ENCODE measurements at places on chromosomes 1 and 21.

DNA sequence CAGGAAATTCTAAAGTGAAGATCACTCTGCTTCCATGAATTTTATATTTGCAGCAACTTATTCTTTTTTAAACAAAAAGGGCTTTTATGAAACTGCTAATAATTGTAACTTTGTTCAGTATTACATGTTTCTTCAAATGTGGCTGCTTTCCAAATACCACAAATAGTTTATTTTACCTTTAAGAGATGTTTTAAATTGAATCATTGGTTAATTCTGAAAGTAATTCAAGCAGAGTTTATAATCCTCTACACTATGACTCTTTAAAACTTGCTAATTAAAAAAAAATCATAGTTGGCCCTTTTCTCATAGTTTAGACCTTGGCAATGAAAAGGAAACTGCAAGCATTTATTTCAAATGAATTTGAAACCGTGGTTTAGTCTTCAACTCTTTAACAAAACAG, 59.6 kb downstream of the SDCCAG8 start:
- no peak for DNase-seq

- DNase-seq = no peak
Observed at GRCh38 chr1:68115308-68115707, 64.9 kb upstream of the DIRAS3 start.

- DNase-seq = no peak
Observed at GRCh38 chr1:47709872-47710231, 272.0 kb downstream of the FOXD2 start.

DNA sequence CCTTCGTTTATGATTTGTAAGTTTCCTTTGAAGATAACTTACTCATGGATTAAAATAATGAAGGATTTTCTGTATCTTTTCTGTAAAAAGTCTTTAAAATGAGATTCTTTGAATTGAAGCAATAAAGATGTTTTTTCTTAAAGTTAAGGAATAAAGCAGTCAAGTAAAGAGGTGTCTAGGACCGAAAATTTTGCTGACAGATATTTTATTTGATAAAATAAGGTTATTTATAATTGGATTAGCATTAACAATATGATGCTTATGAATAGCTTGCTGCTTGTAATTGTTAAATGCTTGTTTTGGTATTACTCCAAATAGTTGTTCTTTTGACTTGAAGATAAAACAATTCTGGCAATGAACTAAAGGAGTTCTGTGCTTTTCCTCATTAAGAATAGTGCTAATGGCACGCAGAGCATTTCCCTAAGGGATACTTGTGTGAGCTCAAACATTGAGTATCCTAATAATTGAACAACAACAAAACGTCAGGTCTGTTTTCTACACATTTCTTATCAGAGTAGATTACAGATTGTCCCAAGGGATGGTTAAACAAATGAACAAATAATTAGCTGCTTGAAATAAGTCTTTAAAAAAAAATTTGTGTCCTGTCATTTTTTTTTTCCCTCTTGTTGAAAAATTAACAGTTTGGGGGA, 16.6 kb downstream of the TSNAX start:
- no peak for DNase-seq
